Brain pericyte (primary cell): ENCODE measurements at places on chromosomes 13 and 19.

GRCh38 chr13:108495646-108496361 is 133.6 kb upstream of the MYO16 start:
- no peak for DNase-seq

- DNase-seq: no peak
Measured at GRCh38 chr13:35926859-35927530, 204.2 kb downstream of the DCLK1 start.

DNA sequence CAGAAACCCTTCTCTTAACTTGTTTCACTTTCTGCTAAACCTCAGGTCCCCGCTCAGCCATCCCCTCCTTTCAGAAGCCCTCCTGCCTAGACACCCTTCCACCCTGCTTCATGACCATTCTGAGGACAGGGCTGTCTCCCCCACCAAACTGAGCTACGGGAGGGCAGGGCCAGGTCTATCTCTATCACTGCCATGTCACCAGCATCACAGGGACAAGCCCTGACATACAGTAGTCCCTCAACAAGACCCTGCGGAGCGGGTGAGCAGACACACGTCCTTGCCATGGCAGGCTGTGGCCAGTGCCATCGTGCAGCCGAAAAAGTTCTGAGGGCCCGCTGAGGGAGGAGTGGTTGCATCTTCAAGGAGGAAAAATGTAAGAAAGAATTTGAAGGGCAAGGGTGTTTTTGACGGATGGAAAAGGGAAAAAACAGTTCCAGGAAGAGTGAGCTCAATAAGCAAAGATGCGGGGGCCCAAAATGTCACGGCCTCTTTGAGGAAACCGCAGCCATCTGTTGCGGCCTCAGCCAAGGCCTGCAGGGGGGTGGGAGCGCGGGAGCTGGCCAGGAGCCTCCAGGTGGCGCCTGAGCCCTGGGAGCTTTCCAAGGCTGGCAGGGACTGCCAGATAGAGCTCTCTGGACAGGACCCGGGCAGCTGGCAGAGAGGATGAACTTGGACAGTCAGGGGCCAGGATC is 8.1 kb downstream of the PTGIR start:
- DNase-seq: no peak

DNA sequence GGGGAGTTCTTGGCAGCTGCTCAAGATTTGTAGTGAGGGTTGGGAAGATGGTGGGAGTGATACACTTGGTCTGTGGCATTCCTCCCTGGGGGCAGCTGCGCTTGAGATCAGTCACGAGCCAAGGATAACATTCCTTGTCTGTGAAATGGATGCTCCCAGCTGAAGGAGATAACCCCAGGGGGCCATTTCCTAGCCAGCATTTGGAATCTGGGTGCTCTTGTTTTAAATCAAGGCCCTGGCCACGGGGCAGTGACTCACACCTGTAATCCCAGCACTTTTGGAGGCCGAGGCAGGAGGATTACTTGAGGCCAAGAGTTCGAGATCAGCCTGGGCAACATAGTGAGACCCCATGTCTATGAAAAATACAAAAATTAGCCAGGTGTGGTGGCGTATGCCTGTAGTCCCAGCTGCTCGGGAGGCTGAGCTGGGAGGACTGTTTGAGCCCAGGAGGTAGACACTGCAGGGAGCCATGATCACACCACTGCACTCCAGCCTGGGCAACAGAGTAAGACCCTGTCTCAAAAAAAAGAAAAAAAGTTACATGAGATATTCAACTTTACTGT is 4.6 kb downstream of the PKN1 start:
- DNase-seq: no peak

- no peak for DNase-seq
Measured at GRCh38 chr19:50875795-50876422, 2.7 kb downstream of the KLK2 start.
